Amniotic epithelial cell (primary cell): ENCODE measurements at places on chromosomes 5 and 9.

DNA sequence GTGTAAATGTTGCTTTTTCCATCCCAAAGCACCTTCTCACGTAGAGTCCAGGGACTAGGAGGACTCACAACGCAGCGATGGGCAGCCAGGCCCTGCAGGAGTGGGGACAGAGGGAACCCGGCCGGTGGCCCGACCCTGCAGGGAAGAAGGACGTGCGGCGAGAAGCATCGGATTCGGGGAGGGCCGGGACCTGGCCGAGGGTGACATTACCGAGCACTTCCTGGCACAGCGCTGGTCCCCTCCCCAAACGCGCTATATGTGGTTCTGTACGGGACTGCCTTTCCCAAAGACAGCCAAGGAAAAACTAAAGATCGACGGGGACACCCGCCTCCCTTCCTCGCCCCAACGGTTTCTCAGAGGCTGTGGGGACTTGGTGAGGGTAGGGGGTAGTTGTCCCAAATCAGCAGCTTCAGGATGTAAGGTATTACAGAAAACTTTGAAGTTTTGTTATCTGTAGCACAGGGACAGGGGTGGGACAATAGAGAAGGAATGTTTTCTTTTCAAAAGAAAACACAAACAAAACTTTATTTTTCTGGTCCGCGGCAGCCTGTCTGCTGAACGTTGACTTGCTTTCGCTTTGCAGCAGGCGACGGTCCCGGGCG, 887 bp upstream of the MAP3K1 start:
- no peak for DNase-seq

DNA sequence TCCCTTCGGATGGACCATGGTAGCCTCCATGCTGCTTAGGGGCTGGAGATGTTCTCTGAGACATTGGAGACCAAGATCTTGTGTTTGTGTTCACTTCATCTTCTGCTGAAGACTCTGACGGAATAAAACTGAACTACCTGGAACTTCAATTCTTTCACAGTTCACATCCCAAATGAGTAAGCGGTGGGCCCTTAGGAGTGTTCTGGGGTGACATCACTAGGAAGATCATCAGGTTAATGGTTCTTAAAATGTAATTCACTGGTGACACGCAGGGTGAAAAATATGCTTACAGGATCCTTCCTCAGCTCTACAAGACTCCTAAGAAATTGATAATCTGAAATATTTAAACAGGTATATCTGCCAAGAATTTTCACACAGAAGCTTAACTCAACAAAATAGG, 561.5 kb downstream of the SEMA5A start:
- DNase-seq, result no peak

- DNase-seq, result no peak
Measured at GRCh38 chr9:132404228-132404881, 2.3 kb downstream of the TTF1 start.

GRCh38 chr5:10990634-10991033, 229.6 kb upstream of the DAP start:
- no peak for DNase-seq

GRCh38 chr9:133521122-133522072, 3.4 kb downstream of the MYMK start:
- peak; percentile 36 for DNase-seq

GRCh38 chr5:62596096-62596495, 17.5 kb downstream of the LRRC70 start:
- no peak for DNase-seq

DNA sequence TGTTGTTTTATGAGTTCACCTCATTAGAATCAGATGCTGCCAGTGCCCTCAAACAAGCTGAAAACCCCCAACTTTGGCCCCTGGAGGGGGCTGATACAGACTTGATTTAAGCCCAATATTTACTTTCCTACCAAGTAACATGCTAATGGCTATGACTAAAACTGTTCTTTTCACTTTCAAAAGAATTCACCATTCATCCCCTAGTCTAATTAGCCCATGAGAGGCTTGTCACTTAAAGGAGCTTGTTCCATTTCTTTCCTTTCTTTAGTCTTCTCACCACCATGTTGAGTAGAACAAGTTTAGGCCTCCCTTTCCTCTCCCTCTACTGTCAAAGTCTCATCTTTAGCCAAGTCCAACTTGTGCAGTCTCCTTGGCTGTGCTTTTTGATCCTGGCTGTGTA, 50.4 kb downstream of the EPB41L4B start:
- no peak for DNase-seq

DNA sequence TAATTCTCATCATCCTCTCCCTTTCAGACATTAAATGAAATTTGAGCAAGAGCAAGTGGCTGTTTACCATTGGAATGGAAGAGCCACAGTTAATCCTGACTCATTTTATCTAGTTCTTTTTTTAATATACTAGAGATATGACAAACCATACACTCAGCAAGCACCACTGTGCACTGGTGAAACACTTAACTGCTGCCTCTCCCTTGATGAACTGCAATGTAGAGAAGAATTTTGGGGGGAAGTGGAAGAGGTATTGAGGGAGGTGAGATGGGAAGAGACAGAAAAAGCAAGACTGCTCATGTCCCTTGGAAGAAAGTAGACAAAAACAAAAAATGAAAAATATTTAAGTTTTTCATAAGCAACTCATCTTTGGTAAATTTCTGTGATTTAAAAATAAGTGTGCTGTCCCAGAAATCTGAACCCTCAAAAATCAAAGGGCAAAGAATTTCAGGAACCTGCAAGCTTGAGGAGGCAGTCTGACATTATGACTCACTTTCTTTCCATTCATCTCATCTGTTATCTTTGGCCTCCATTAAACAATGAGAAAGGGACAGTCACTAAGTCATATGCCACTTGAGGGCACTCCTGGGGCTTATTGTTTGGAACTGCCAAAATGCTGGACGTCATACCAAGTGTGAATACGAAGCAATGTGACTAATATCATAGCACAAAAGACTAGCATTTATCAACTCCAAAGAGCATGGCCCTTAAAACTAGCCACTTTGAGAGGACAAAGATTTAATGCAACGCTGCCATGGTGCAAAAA, 566.8 kb upstream of the DMAC1 start:
- no peak for DNase-seq

DNA sequence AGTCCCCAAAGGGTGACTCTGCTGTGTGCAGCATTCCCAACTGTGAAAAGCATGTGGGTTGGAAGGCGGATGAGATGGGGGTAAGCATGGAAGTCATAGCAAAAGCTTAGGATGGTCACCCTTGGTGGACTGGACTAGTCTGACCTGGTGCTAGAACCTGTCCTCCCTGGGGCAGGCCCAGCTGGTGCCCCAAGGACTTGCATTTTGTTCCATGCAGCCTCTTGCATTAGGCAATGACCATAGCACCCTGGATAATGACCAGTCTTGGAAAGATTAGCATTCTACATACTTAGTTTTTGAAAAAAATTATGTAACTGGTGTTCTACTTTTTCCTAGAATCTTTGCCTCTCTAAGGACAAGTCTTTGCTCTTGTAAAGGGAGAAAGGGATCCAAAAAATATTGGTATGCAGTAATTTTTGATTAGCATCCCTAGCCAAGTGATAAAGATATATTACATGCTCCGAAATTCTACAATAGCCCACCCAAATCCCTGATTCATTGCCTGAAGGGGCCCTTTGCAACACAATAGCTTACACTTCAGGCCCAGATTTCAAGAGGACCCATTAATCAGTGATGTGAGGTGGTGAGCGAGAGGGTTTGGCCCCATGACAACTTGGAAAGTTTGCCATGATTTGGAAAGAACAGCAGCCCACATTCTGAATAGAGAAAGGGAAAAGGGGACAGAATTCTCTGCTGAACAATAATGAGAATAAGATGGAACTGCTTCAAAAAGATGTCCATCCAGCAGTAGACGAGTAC, 93.3 kb upstream of the CD180 start:
- DNase-seq, result no peak

- no peak for DNase-seq
Measured at GRCh38 chr9:84988621-84989020, 319.1 kb downstream of the NTRK2 start.

DNA sequence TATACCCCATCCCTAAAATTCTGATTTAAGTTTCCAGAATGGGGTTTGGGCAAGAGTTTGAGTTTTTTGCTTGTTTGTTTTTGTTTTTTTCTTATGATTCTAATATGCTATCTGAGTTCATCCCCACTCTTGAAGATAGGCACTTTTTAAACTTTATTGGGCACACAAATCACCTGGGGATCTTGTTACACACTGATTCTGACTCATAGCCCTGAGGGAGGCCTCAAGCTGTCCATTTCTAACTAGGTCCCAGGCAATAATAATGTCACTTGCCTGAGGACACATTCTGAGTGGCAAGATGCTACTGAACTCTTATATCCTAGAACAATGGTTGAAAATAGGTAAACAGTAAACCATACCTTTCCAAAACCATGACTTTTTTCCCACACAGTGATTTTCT, 22.8 kb upstream of the ABLIM3 start:
- DNase-seq, result no peak

DNA sequence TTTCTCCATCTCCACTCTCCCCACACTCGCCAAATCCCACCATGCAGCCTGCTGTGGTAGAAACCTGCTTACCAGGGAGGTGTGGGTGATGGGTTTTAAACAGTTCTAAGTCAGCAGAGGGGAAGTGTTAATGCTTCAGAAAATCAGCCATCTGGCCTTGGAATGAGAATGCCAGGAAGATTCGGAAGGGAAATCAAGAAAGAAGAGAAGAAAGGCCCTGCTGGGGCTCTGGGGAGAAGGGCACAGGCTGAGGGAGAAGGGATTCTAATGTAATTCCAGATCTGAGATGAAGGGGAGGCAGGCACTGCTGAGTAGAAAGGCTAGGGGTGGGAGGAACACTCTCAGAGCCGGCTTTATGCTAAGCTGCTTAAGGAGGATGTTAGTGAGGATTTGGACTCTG, 434.7 kb upstream of the DMAC1 start:
- DNase-seq, result no peak

DNA sequence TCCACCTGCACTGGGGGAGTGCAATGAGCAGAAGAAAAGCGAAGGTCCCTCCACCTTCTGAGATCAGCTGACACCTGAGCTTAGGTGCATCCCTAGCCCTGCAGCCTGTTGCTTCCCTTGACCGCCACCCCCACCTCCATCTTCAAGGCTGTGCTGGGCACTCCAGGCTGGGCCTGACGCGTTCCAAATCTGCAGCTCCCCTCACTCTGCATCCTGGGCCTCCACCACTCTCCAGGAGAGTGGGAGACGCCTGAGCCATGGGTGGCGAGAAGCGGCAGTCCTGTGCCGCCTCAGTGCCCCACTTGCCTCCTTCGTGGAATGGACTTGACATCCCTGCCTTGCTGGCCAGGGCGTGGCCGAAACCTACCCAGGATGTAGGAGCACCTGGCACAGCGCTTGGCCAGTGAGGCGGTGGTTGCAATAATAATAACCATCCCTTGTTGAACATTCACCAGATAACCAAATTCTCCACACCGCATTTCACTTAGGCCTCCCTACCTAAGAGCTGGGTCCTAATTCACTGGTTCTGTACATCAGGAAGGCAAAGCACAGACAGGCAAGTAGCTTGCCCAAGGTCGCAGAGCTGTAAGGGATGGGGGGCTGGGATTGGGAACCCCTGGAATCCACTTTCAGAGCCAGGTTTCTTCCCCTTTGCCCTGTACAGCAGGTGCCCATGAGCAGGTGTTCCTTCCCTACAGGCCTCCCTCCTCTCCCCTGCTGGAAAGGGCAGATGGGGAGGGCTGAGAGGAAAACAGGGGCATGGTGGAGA, 11.7 kb downstream of the B4GALT7 start:
- no peak for DNase-seq

DNA sequence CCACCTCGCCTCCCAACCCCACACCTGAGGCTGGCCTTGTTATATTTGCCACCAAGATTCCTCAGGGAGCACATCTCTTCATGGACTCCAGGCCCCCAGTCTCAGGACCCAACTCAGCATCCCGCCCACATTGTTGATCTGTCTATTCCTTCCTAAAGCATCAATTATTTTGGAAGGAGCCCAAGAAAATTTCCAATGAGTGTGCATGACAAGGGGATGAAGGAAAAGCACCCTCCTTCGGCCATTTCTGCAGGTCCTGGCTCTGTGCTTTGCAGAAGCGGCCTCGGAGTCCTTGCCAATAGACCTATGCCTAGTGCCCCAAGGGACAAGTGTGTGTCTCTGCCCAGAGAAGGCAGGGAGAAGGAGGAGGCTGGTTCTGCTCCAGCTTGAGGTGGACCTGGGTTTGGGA, 273.2 kb downstream of the GADD45G start:
- no peak for DNase-seq

GRCh38 chr5:14064841-14065240, 78.3 kb upstream of the TRIO start:
- peak; percentile 57 for DNase-seq

- DNase-seq, result no peak
Measured at GRCh38 chr9:120184266-120184665, 395.7 kb downstream of the CDK5RAP2 start.

- peak; percentile 29 for DNase-seq
Measured at GRCh38 chr5:157778121-157778805, 34.8 kb downstream of the LSM11 start.

DNA sequence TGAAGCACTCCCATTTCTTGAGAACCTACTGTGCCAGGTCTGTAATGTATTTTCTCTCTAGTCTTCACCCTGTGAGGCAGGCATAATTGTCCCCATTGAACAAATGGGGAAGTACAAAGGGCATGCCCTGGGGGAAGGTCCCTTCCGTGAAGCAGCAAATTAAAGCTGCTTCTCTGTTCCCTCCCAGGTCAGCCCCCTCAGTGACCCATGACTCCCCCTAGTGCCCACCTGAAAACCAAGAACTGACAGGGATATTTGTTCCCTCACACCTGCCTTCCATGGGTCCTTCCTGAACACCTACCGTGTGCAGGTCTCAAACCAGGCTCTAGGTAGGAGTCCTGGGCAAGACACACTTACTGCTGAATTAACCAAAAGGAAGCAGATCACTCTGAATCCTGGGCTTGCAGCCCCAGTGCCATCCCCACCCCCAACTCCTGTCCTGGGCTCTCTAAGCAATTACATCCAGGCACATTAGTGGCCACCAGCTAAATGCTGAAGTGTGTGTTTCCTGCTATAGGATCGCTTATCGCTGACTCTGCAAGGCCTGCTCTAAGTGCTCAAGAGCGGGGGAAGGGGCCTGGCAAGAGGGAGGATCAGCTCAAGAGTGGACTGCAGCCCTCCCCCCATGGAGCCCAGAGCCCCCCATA, 254.8 kb downstream of the CDK5RAP2 start:
- no peak for DNase-seq

DNA sequence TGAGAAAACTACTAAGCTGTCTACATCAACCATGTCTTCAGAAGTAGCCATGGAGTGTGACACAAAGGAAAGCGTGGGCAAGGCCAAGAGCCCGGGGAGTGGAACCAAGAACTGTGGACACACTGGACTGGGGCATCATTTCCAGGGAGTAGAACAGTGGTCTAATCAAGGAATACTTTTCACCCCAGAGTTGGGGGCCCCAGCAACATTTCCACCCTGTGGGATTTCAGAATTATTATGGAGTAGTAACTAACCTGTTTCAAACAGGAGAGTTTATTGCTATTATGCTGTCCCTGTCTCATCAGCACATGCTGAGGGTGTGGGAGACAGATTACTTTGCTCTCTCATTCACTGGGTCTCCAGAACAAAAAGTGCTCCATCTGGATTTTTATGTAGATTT, 58.0 kb upstream of the FSTL4 start:
- DNase-seq, result no peak
